Activated CD4-positive, alpha-beta T cell treated with anti-CD3 and anti-CD28 coated beads, Interleukin-2, amount 10 ng/mL, durations not matched to agents 24 days and 14 days (primary cell): ENCODE measurements at places on chromosomes 5 and 9. TPM values are rescaled to one million over a fixed set of nuclear protein-coding genes. Genes with fewer than 3 reads are reported as not detected.
A peak's percentile ranks its signal among the peaks of the same experiment; 100 is the strongest.

- DNase-seq: no peak
Measured at GRCh38 chr5:154652746-154653417, 102.3 kb upstream of the LARP1 start.

SELENOP gene
- total RNA-seq: not detected in 2 replicates

DNA sequence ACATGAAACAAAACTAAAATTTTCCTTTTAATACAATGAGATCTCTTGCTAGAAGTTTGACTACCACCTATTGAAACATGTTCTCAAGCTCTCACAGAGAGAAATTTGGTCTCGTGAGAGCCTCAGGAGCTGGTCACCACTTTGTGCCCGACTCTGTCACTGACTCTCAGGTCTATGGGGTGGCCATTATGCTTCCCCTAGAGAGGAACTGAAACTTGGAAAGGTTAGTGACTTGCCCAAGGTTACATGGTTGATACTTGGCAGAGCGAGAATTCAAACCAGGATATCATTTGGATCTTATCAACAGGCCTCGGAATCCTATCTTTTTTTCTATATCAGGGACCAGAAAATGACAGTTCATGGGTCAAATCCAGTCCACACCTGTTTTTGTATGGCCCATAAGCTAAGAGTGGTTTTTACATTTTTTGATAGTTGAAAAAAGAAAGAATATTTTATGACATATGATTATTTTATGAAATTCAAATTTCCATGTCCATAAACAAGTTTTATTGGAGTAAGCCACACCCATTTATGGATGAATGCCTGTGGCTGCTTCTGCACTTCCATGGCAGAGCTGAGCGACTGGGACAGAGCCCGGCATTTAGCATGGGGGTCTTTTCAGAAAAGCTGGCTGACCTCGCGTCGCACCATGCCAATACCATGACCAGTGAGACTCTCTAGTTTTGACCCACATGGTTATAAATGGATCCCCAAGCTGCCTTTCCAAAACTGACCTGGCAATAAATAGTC, 44.8 kb upstream of the EQTN start:
- no peak for DNase-seq

GRCh38 chr9:908536-909205, 67.2 kb downstream of the DMRT1 start:
- DNase-seq: no peak

DNA sequence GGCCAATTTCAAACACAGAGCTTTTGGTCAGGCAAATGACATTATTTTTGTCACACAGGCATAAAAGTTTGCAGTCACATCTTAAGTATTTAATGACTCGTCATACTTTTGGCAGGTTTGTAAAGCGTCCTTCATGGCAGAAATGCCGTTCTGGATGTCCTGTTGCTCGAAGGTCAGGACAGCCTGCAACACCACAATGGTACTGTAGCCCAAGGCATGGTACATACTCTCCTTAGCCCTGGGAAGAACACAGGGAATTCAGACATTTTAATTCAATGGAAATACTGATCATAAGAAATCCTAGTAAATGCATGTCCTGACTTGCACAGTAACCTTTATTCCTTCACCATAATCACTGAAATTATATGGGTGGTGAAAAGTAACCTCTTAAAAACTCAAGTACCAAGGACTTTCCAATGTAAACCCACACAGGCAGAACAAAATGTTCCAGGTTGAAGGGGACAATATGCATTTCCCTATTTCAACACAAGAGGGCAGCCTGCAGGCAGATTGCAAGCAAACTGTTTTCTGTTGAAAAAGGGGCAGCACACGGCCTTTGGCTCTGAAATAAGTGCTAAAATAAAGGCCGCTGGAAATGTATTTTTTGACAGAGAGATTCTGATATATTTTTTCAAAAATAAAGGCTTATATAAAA, 95.7 kb downstream of the TTC39B start:
- peak; percentile 90 for DNase-seq

SLC30A5 gene
- total RNA-seq: 60.2 and 65.4 TPM in 2 replicates

DNA sequence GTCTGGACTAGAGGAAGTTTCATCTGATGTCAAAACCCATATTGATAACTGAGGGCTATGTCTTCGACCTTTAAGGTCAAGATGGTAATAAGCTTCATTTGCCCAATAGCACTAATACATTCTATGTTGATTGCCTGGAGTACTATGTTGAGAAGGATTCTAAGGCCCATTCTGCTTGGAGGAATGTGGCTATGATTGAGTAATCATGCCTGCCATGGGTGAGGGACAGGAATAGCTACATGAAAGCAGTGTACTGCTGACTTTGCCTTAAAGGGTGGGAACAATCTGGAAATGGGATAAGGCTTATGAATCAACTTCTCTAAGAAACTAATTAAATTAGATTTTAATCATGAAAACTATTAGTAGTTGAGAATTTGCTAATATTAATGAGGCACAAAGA, 13.6 kb downstream of the NNT start:
- DNase-seq: no peak

DNA sequence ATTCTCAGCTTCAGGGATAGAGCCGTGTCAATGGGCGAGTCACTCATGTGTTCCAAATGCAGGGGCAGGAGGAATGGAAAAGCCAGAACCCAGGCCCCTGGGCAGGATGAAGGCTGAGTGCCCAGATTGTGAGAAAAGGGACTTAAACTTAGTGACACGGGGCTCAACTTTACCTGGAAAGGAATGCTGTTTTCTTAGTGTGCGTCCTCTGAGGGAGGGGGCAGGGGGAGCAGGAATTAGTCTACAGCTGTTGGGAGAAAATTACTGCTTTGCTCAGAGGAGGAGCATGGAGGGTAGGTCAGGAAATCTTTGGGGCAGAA, 14.6 kb downstream of the HK3 start:
- no peak for DNase-seq

IL3 gene
- 67.7 and 71.3 TPM in 2 replicates for total RNA-seq

DNA sequence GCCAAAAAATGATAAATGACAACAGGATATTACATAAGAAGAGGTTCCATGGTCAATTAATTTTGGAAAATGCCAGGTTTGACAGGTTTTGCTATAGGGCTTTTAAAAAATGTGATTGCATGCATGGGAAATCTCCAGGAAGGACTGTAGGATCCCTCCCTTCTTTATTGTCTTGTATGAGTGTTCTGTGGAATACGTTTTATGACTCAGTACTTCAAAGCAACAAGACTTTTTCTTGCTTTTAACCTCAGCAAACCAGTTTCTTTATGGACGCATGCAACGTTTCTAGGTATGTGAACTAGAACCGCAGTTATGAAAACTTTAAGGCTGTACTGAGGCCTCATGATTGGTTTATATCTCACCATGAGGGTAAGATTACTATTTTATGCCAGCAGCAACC, 76.6 kb upstream of the NTRK2 start:
- DNase-seq: no peak

- DNase-seq: no peak
Measured at GRCh38 chr9:93899609-93900435, 55.3 kb downstream of the BARX1 start.

GRCh38 chr5:132059696-132060500, 557 bp upstream of the IL3 start:
- no peak for DNase-seq
